ENCODE measurements at places on chromosomes 3 and 15.

DNA sequence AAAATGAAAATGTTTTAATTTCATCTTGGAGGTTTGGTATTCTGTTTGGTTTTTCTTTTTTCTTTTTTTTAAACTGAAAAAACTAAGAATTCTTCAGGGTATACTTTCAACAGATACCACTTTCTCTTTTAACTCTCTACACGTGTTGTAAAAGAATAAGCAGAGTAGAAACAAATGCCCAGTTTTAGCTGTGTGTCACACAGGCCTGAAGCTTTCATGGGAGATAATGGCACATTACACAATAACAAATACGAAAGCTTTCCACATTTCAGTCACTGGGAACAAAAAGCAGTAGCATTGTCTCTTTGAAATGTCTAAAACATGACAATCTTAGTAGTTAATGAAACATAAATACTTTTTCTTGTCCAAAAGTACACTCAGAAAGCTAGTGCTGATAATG lies 818.5 kb downstream of the TBL1XR1 start:
- DNase-seq = no peak

DNA sequence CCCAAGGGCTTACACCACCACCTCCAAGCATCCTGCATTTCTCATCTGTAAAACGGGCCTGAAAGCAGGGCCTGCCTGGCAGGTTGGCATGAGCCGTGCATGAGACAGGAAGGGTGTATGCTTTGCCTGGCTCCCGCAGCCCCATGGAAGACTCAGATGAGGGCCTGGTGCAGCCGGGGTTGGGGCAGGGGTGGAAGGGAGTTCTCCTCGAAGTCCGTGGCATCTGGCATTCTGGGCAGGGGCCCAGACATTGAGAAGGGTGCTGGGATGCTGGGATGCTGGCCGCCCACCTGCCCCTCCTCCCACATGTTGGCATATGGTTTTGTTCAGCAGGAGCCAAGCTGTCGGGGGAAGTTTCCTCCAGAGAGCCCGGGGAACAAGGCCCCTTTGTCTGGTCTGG lies 13.0 kb upstream of the FBLN2 start:
- DNase-seq = peak; percentile 48

GRCh38 chr3:65995030-65995429 lies 43.7 kb downstream of the MAGI1 start:
- no peak for DNase-seq

DNA sequence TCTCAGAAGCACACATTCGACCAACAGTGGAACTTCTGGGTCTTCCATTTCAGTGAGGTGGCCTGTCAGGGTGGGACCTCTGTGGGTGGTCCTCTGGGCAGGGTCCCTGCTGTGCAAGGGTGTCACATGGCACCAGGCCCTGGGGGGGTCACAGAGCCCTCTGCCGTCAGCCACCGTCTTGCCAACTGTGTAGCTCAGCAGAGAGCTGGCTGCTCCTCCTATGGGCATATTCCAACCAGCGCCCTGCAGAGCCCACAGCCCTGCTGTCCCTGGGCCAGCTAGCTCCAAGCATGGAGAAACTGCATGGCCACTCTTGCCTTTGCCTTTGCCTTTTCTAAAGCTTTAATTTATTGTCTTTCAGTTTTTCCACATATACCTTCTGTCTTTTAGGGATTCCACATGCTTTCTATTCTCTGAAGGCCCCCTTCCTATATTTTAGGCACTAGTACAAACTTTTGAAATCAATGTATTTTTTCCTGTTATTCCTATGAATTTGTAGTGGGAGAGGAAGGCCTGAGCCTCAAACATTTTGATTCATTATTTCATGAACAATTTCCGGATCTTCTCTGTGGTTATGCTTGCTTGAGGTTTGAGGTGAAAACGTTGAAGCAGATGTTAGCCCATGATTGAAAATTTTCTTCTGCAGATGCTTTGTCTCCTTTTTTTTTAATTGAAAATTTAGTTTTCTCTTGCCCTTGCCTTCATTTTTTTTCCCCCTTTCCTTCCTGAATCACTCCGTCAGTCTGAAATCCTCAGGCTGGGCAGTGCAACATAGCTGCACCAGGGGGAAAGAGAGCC lies 11.7 kb downstream of the IQCF1 start:
- peak; percentile 74 for DNase-seq

DNA sequence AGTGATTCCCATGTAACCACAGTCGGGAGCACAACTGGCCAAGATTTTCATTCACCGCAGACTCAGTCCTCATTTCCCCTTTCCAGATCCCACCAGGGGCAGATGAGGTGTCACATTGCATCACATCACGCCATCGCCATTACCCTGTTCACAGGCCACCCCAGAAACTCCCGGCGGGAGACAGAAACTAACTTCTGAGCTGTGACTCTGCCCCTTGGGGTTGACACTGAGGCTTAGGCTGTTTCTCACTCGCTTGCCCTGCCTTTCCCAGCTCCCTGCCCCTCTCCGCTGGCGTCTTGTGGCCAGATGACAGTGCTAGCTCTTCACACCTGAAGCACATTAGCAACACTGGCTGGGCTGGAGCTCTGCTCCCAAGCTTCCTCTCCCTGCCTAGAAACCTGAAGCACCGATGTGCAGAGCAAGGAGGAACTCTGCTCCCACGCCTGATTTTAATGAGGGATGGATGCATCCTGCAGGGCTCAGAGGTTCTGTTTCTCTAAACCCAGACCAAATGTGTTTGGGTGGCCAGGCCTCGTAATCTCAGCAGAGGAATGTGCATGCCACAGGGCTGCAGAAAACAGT lies 88.8 kb upstream of the CTDSPL start:
- DNase-seq = no peak

DNA sequence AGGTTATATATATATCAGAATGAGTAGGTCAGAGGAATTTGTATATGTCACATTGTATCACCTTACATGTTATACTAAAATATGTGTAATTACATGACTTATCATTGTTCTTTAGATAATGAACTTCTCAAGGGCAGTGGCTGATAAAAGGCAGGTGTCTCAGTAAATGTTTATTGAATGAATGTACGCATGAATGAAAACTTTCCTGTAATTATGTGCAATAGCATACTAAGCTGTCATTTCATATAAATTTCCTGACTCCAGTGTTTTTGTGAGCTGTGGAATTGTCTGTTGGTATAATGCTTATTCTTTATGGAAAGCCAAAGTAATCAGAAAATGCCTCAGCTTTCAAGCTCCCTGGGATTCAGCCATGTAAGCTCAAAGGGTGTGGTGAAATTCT lies 4.2 kb downstream of the TBC1D23 start:
- no peak for DNase-seq

Measured in cerebellum (tissue), 4 donors.